ENCODE measurements at places on chromosomes 7 and 10.

GRCh38 chr10:81108516-81109199, 571.0 kb downstream of the SH2D4B start:
- no peak for DNase-seq

DNA sequence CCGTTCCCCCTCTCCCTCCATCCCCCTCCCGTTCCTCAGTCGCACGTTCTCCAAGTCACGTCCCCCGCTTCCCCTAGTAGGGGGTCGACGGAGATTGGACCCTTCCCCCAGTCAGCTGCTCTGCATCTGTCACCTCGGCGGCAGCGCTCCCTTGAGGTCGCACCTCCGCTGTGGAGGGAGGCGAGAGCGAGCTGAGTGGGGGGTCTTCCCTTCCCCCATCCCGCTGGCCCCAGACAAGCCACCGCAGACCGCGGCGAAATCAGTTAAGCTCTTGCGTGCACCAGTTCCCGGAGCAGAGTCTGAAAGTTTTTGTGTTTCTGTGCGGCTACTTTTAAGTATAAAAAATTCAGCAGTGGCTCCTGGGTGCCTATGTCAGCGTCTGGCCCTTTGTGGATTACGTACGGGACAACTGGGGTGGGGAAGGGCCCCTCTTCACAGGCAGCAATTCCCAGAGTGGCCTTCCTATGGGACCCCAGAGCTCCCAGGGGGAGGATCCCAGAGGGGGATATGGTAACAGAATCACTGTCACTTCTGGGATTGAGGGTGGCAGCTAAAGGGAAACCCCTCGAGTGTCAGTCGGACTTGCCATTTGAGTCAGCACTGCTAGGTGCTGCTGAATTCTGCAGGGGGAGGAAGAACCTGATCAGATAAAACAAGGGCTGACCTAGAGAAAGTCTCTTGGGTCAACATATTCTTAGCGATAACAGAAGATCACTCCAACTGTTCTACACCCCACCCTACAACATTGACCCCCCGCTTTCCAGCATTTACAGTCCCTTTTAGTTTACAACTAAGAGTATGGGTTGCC, 12.5 kb upstream of the DDIT4 start:
- DNase-seq, result no peak

- DNase-seq, result no peak
These were observed 26.0 kb downstream of the CRHR2 start for GRCh38 chr7:30656006-30656957.

DNA sequence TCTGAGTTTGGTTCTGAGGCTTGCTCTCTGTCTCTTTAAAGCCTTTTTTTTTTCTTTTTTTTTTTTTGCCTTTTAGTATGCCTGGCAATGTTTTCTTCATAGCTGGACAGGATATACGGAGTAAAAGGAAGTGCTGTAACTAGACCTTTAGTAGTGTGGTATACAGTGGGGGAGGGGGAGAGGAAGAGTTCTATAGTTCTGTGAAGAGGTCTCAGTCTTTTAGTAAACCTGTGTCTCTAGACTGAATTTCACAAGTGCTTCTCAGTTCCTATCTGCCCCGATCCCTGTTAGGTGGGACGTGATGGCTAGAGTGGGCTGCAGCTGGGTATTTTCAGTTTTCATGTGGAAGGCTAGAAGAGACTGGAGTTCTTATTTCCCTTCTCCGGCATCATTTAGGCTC, 3.1 kb upstream of the ABCC2 start:
- DNase-seq, result no peak

DNA sequence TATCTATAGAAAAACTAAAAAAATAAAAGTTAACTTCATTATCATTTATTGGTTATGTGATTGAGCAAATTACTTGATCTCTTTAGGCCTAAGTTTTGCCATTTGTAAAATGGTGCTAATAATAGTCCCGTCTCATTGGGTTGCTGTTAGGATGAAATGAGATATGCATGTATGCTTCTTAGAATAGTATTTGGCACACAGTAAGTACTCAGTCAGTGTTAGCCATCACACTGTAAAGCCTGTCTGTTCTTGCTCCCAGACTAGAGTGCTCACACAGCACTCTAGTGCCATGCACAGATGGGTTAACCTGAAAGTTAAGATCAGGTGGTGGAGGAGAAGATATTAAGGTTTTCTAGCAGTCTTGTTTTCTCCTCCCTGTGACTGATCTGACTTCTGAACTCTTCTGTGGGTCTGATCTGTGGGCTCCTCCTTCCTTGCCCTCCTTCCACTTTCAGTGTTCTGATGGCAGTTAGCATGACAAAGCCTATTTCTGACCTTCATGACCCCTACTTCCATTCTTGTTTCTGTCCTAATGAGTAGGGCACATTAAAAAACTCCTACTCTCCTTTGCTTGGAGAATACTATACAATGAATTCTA, 167.5 kb downstream of the RNLS start:
- DNase-seq, result no peak

- peak; percentile 32 for DNase-seq
These were observed 741 bp downstream of the GPR85 start for GRCh38 chr7:113085781-113086390.
